ENCODE measurements at places on chromosomes 2 and 18. TPM values are rescaled to one million over a fixed set of nuclear protein-coding genes. Genes with fewer than 3 reads are reported as not detected.

GPAT2 gene
- polyA plus RNA-seq: not detected

PSMA8 gene
- not detected for polyA plus RNA-seq

ARHGAP28 gene
- polyA plus RNA-seq: 9.8 TPM

LRRTM1 gene
- 0.86 TPM for polyA plus RNA-seq

UPP2 gene
- polyA plus RNA-seq: 0.16 TPM

BIRC6 gene
- 88.0 TPM for polyA plus RNA-seq

EN1 gene
- polyA plus RNA-seq: not detected

SERPINB4 gene
- polyA plus RNA-seq: not detected

SCG2 gene
- polyA plus RNA-seq: 30.5 TPM

RFTN2 gene
- 0.06 TPM for polyA plus RNA-seq

Data from neural cell (in vitro differentiated cells).